ENCODE measurements at places on chromosomes 1 and 21. TPM values are rescaled to one million over a fixed set of nuclear protein-coding genes. Genes with fewer than 3 reads are reported as not detected.
A peak's percentile ranks its signal among the peaks of the same experiment; 100 is the strongest.

Gene GJA4
- not detected for polyA plus RNA-seq

Gene TXLNA
- polyA plus RNA-seq, result 11.2 TPM

Gene PTPN22
- 2.8 TPM for polyA plus RNA-seq

Gene NFASC
- polyA plus RNA-seq, result not detected

DNA sequence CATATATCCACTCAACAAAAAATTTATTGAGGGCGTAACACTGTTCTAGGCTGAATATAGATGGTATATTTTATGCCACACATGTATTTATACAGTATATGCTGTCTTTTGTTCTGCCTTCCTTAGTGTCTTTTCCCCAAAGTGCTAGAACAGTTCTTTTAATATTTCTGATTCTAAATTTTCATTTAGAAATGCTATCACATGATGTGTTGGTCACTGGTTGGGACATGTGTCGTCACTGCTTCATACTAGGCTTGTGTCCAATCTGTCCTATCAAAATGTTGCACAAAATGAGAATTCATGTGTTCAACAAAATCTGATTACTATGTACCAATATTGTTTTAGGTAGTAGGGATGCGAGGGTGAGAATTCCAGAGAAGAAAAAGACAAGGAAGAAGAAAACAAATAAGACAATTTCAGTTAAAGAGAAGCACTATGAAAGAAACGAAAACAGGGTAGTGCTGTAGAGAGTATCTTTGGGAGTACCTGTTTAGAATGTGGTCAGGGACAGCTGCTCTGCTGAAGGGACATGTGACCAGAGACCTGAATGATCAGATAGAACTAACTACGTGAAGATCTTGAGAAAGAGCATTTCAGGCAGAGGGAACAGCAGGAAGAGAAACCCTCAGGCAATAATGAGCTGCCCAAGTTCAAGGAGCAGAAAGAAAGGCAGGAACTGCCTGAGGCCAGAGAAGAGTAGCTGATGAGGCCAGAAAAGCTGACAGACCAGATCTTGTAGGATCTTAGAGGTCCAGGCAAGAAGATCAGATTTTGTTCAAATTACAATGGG is 1.3 kb downstream of the KMO start:
- DNase-seq, result peak; percentile 88
- H3K4me1 ChIP-seq, result peaks cover 24% of the 10 kb centered on the region
- no peaks in the 10 kb centered on the region for H3K27me3 ChIP-seq
- peak overlapping the region; percentile 79 for H3K27ac ChIP-seq

GRCh38 chr1:34188418-34188817 is 11.7 kb downstream of the C1orf94 start:
- no peaks in the 10 kb centered on the region for H3K27me3 ChIP-seq
- H3K4me1 ChIP-seq, result no peaks in the 10 kb centered on the region
- no peak overlapping the region for H3K27ac ChIP-seq
- no peaks in the 10 kb centered on the region for H3K36me3 ChIP-seq

- H3K27ac ChIP-seq, result peak within 1 kb of the TSS; percentile 42
- DNase-seq, result peak; percentile 64
- peak within 1 kb of the TSS; percentile 52 for H3K4me3 ChIP-seq
- H3K27me3 ChIP-seq, result peaks cover 3% of the 10 kb centered on the region
These were observed at the start of gene ADAMTSL4 for GRCh38 chr1:150548632-150549495. Gene ADAMTSL4, plus strand, starts transcription at chr1:150549408. Its CDS starts 2,881 bp downstream, at chr1:150552289.

DNA sequence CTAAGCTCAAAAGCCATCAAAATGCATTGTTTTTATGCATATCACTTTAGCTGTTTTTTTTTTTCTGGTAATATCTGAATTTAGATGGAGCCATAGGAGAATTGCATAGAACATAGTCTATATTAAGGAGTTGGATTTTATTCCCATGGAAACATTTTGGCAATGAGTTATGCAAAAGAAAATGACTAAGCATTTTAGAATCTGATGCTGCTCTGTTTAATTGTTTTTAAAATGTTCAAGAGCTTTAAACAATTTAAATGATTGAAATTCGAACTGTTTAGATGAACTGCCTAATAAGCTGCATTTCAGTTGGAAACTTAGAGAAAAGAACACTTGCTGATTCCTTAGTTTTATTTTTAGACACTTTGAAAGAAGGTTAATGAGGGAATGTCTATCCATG is 1531.5 kb upstream of the B3GALT2 start:
- no peaks in the 10 kb centered on the region for H3K27me3 ChIP-seq
- no peaks in the 10 kb centered on the region for H3K36me3 ChIP-seq
- H3K4me1 ChIP-seq, result no peaks in the 10 kb centered on the region

Gene SH3BGR
- polyA plus RNA-seq, result not detected

Gene ACTL8
- polyA plus RNA-seq, result not detected

DNA sequence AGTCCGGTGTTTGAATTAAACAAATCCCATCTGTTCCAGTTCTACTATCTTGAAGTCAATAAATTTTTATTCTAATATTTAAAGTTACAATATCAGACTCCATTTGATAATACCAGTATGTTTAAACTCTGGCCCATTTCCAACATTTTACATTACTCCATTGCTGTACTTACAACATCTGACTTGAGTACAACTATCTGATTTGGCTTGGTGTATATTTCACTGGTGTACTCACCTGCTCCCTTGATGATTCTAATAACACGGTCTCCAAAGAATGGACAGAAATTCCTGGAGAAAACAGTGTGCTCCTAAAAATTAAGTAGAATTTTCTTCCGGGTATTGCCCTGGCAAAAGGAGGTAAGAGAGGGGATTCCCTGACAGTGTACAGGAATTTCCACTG is 680.5 kb upstream of the ADAMTS5 start:
- H3K27me3 ChIP-seq, result no peaks in the 10 kb centered on the region
- H3K4me3 ChIP-seq, result no peak overlapping the region
- no peaks in the 10 kb centered on the region for H3K4me1 ChIP-seq
- DNase-seq, result no peak
- H3K27ac ChIP-seq, result no peak overlapping the region
- H3K36me3 ChIP-seq, result no peaks in the 10 kb centered on the region

- H3K4me1 ChIP-seq, result no peaks in the 10 kb centered on the region
- no peak overlapping the region for H3K4me3 ChIP-seq
- no peak overlapping the region for H3K27ac ChIP-seq
- no peaks in the 10 kb centered on the region for H3K36me3 ChIP-seq
- H3K27me3 ChIP-seq, result no peaks in the 10 kb centered on the region
These were observed 458.2 kb upstream of the DAB1 start for GRCh38 chr1:57882072-57882471.

GRCh38 chr1:101781201-101781831 is 215.4 kb downstream of the OLFM3 start:
- H3K27ac ChIP-seq, result no peak overlapping the region
- no peaks in the 10 kb centered on the region for H3K27me3 ChIP-seq

GRCh38 chr1:208242941-208243526 is 1.1 kb downstream of the PLXNA2 start:
- peak overlapping the region; percentile 88 for H3K4me3 ChIP-seq
- H3K27ac ChIP-seq, result no peak overlapping the region
- DNase-seq, result no peak
- H3K4me1 ChIP-seq, result peaks cover 20% of the 10 kb centered on the region

DNA sequence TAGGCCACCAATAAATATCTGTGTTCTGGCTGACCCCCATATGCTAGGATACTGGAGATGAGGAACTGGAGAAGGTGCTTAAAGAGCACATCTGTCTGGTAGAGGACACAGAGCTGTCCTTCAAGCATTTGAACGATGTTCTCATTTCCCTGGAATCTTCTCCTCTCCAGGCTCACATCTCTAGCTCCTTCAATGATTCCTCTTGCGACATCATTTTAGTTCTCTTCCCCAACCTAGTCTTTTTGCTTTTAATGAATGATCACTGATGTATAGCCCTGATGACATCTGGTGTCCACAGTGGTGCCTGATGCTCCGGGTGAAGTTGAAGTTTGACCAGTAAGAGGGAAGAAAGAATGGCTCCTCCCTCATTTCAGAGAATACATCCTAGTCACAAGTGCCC is 80.8 kb upstream of the UBE2U start:
- no peak overlapping the region for H3K27ac ChIP-seq
- no peak for DNase-seq
- H3K4me3 ChIP-seq, result no peak overlapping the region

DNA sequence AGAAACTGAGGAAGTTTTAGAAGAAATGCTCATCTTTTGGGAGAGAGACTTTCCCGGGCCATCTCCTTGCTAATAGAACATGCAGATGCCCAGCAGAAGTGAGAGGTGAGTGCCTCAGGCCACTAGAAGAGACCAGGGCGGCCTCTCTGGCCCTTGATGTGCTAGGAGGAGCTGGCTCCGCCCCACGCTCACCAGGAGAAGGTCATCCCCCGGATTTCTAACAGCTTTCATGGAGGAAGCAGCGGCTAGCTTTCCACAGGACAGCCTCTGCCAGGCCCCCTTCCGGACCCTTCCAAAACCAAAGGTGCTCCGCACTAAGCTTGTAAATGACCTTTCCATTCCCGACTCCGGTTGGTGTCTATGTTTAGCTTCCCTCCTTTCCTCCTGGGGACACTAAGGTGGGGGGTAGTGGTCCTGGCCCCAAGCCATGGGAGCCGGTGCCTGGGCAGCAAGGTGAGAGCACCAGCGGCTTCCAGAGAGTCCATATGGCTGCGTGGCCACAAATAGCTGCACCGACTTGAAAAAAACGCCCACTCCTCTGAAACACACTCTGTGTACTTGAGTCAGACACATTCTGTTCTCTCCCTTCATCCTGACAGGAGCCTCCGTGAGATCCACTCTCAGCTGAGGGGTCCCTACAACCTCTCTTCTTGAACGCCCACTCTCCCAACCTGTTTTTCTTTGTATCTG is 249.9 kb downstream of the TNR start:
- no peak overlapping the region for H3K27ac ChIP-seq
- no peaks in the 10 kb centered on the region for H3K36me3 ChIP-seq
- no peak overlapping the region for H3K4me3 ChIP-seq
- no peak for DNase-seq
- no peaks in the 10 kb centered on the region for H3K27me3 ChIP-seq

Gene NUF2
- polyA plus RNA-seq, result 0.37 TPM

Gene UHMK1
- polyA plus RNA-seq, result 27.7 TPM

GRCh38 chr1:22592919-22593790 is 29.9 kb downstream of the EPHA8 start:
- H3K27ac ChIP-seq, result no peak overlapping the region
- no peaks in the 10 kb centered on the region for H3K27me3 ChIP-seq
- H3K4me1 ChIP-seq, result no peaks in the 10 kb centered on the region
- H3K4me3 ChIP-seq, result no peak overlapping the region
- DNase-seq, result no peak
- no peaks in the 10 kb centered on the region for H3K36me3 ChIP-seq

DNA sequence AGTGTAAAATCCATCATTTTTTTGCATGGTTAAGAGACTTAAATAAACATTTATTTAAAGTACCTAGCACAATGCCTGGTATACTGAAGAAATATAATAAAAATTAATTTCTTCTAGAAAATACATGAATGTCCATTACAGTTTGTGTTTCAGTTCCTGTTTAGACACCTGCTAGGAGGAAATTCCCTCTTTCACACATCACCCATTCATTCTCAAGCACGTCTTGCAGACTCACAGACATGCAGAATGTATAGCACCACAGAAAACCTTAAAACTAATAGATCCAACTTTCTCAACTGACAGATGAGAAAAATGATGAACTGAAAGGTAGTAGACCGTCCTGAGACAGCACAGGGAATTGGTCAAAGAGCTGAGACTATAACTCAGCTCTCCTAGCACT is 172.2 kb upstream of the C8B start:
- no peak overlapping the region for H3K27ac ChIP-seq
- H3K36me3 ChIP-seq, result no peaks in the 10 kb centered on the region
- no peaks in the 10 kb centered on the region for H3K27me3 ChIP-seq
- no peak overlapping the region for H3K4me3 ChIP-seq
- DNase-seq, result no peak
- no peaks in the 10 kb centered on the region for H3K4me1 ChIP-seq

GRCh38 chr1:56551691-56552090 is 27.7 kb downstream of the PLPP3 start:
- H3K4me3 ChIP-seq, result no peak overlapping the region
- H3K4me1 ChIP-seq, result no peaks in the 10 kb centered on the region
- H3K27me3 ChIP-seq, result no peaks in the 10 kb centered on the region
- no peak for DNase-seq
- H3K36me3 ChIP-seq, result no peaks in the 10 kb centered on the region

DNA sequence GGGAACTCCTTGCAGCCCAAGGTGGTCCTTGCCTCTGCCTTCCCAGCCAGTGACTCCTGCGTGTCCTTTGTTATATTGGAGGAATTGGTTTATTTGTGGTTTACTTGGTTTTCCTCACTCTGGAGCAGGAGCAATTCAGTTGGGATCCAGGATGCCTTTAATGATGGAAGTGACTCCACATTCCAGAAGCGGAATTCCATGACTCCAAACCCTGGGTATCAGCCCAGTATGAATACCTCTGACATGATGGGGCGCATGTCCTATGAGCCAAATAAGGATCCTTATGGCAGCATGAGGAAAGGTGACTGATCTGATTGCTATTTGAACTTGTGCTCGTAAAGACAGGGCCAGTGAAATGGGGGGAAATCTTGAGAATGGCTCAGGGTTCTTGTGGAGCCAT is 15.1 kb upstream of the PIGV start:
- no peak overlapping the region for H3K4me3 ChIP-seq
- no peak for DNase-seq
- peaks cover 15% of the 10 kb centered on the region for H3K4me1 ChIP-seq
- no peaks in the 10 kb centered on the region for H3K27me3 ChIP-seq

Gene LENEP
- not detected for polyA plus RNA-seq

Gene CCDC185
- not detected for polyA plus RNA-seq

DNA sequence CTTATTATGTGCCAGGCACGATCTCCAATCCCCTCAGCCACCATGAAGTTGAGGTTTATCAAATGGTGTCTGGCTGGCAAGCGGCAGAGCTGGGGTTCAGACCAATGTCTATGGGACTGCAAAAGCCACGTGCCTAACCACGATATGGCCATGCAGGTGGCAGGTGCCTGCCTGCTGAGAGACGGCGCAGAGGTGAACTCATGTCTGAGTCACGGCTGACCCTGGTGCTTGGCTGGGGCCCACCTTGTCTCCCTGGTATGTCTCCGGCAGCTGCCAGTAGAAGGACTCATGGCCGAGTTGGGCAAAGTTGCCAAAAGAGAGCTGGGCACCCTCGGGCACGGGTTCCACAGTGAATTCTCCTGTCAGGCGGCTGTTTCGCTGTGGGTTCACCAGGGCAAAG is 59.9 kb downstream of the LDLRAD2 start:
- H3K4me3 ChIP-seq, result no peak overlapping the region
- DNase-seq, result no peak
- H3K27me3 ChIP-seq, result no peaks in the 10 kb centered on the region
- H3K36me3 ChIP-seq, result no peaks in the 10 kb centered on the region
- no peak overlapping the region for H3K27ac ChIP-seq

- no peak for DNase-seq
- no peaks in the 10 kb centered on the region for H3K4me1 ChIP-seq
- no peaks in the 10 kb centered on the region for H3K27me3 ChIP-seq
- no peak overlapping the region for H3K27ac ChIP-seq
These were observed 68.1 kb downstream of the URB2 start for GRCh38 chr1:229694053-229694693.

- H3K27me3 ChIP-seq, result no peaks in the 10 kb centered on the region
- no peak overlapping the region for H3K4me3 ChIP-seq
- H3K27ac ChIP-seq, result no peak overlapping the region
- H3K4me1 ChIP-seq, result no peaks in the 10 kb centered on the region
- no peaks in the 10 kb centered on the region for H3K36me3 ChIP-seq
- DNase-seq, result no peak
These were observed 681.0 kb upstream of the USP24 start for GRCh38 chr1:55896210-55896609.

- DNase-seq, result no peak
- no peaks in the 10 kb centered on the region for H3K27me3 ChIP-seq
- no peak overlapping the region for H3K27ac ChIP-seq
- no peaks in the 10 kb centered on the region for H3K4me1 ChIP-seq
These were observed 517.2 kb upstream of the NR5A2 start for GRCh38 chr1:199510314-199510713.
